ENCODE measurements at places on chromosomes 5 and 9.

GRCh38 chr9:107387409-107387808 lies 102.2 kb downstream of the KLF4 start:
- DNase-seq, result no peak

GRCh38 chr9:128077847-128078503 lies 9.9 kb downstream of the SLC25A25 start:
- no peak for DNase-seq

- no peak for DNase-seq
These were observed 101.7 kb downstream of the LMNB1 start for GRCh38 chr5:126878634-126879033.

- DNase-seq, result no peak
These were observed 102.8 kb downstream of the ARL15 start for GRCh38 chr5:54207566-54207965.

GRCh38 chr9:137876781-137877386 lies 698 bp upstream of the CACNA1B start:
- DNase-seq, result no peak

- peak; percentile 19 for DNase-seq
These were observed 19.6 kb downstream of the ROR2 start for GRCh38 chr9:91930475-91930874.
